ENCODE measurements at places on chromosomes 12 and 14.

GRCh38 chr12:95942101-95942523, 302 bp downstream of the CCDC38 start:
- H3K36me3 ChIP-seq, result no peaks in the 10 kb centered on the region
- H3K27me3 ChIP-seq, result peaks cover 3% of the 10 kb centered on the region
- H3K27ac ChIP-seq, result peak overlapping the region; percentile 63
- peak overlapping the region; percentile 62 for H3K4me3 ChIP-seq

DNA sequence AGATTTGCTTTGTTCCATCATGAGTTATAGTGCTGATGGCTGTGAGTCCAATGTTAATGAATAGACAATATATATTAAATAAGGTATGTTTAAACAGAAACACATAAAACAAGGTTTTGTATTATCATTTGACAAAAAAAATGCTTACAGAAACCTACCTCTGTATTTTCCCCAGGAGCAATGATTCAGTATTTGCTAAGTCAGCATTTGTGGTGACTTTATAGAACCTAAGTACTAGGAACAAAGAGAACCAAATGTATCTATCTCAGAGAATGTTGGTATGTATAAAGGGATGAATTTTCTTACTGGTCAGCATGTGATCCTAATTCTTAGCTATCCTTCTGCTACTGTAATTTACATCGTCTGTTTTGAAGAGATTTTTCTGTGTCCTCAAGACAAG, 421.5 kb upstream of the SEL1L start:
- DNase-seq, result no peak
- H3K4me1 ChIP-seq, result no peaks in the 10 kb centered on the region
- no peaks in the 10 kb centered on the region for H3K36me3 ChIP-seq
- no peak overlapping the region for H3K27ac ChIP-seq
- no peaks in the 10 kb centered on the region for H3K27me3 ChIP-seq

DNA sequence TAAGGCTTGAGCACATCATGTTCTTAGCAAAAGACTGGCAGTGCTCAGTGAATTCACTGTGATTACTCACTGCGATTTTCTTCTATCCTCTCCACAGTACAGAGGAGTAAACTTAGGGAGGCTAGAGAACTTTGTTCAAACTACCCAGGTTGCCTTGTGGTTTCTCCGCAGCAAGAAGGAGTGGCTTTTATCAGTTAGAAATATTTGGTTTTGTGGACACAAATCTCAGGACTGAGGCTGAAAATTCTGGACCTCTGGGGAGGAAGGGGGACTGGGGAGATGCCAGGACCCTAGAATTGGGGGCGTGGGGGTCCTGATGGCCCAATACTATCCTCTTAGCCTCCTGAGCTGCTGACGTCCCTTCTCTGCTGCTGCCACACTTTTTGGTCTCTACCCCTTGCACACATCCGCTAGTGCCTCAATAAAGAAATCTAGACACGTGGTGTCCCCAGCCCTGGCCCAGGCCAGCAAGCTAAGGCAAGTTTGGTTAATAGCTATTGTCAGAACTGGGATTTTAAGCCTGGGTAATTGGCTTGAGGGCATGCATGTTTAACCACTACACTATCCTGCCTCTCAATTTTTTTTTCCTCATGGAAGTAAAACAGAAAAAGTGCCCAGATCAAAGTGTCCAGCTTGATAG, 842 bp downstream of the OAS2 start:
- no peak overlapping the region for H3K27ac ChIP-seq
- 0 out of 2 replicates have a peak, but pooled peaks cover 5% of the 10 kb centered on the region for H3K27me3 ChIP-seq
- DNase-seq, result no peak
- H3K4me3 ChIP-seq, result no peak overlapping the region
- H3K36me3 ChIP-seq, result no peaks in the 10 kb centered on the region

DNA sequence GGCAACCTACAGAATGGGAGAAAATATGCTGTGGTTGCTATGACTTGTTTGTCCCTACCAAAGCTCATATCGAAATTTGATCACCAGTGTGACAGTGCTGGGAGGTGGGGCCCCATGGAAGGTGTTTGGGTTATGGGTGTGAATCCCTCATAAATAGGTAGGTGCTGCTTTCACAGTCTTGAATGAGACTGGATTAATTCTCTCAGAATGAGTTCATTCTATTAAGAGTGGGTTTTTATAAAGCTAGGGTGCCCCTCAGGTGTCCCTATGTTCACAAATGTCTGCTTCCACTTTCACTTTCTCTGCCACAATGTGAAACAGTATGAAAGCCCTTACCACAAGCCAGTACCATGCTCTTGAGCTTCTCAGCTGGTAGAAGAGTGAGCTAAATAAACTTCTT, 133.5 kb downstream of the CPNE8 start:
- H3K36me3 ChIP-seq, result no peaks in the 10 kb centered on the region
- no peaks in the 10 kb centered on the region for H3K27me3 ChIP-seq
- DNase-seq, result no peak
